ENCODE measurements at places on chromosomes 4 and X.

- no peak for DNase-seq
Measured at GRCh38 chrX:11670316-11670715, 4.6 kb upstream of the ARHGAP6 start.

- DNase-seq: no peak
Measured at GRCh38 chrX:39516427-39516841, 581.3 kb downstream of the BCOR start.

- no peak for DNase-seq
Measured at GRCh38 chr4:2485956-2486355, 17.1 kb downstream of the RNF4 start.

- no peak for DNase-seq
Measured at GRCh38 chr4:185987961-185988627, 80.9 kb upstream of the TLR3 start.

DNA sequence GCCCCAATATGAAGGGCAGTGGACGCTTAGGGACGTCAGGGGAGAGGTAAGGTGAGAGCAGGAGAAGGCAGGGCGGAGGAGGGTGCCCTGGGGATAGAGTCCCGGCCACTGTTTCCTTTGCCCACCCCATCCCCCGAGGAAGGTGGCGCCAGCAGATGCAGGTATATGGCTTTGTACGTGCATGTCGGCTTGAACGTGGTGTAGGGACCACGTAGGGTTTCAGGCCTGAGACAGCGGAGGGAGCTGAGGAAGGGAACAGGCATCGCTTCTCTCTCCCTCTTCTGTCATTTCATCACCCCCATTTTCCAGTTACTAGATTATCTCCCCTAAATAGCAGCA lies 97.9 kb downstream of the PHKA2 start:
- no peak for DNase-seq

DNA sequence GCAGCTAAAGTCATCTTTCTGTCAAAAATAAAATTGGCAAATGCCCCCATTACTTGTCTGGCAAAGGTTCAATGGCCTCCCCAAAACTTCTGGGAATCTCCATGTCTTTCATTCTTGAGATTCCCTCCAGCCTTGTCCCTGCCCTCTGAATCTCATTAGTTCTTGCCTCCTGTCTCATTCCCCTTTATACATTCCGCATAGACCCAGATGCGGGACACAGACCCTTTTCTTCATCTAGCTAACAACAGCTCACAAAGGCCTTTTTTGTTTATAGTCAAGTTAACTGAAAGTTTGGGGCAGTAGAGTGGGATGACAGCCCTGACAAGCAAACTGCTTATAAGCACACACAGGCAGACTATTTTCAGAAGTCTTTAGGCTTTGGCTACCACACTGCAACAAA lies 306.1 kb upstream of the FAM241A start:
- DNase-seq: no peak

GRCh38 chr4:133623847-133624246 lies 474.8 kb downstream of the PCDH10 start:
- peak; percentile 76 for DNase-seq

GRCh38 chr4:98204236-98204553 lies 57.0 kb upstream of the RAP1GDS1 start:
- no peak for DNase-seq

DNA sequence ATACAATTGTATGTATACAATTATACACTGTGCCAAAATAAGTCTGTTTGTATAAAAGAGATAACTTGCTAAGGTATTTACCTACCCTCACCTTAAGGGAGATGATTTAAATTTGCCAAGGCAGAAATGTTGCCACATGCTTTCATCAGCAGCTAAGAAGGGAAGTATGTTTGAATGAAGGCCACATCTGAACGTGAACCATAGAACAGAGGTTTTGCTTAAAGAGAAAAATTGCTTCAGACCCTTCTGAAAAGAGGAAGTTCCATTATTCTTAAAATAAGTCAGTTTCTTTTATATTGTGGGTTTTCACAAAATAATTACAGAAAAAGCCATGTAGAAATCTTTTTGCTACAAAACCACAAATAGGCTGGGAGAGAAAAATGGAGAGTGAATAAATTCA lies 621.5 kb upstream of the HTR2C start:
- DNase-seq: peak; percentile 87

- DNase-seq: peak; percentile 72
Measured at GRCh38 chr4:102620697-102621497, 119.7 kb downstream of the NFKB1 start.

DNA sequence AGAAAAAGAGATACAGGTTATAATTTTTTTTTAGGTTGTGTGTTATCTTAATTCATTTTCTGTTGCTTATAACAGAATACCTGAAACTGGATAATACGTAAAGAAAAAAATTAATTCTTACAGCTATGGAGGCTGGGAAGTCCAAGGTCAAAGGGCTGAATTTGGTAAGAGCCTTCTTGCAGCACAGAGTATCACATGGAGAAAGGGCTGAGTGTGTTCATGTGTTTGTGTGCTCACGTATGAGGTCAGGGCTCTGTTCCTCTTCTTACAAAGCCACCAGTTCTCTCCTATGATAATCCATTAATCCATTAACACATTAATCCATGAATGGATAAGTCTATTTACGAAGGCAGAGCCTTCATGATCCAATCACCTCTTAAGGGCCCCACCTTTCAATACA lies 8.6 kb upstream of the RAB28 start:
- no peak for DNase-seq
